ENCODE measurements at places on chromosomes 5 and 9.

DNA sequence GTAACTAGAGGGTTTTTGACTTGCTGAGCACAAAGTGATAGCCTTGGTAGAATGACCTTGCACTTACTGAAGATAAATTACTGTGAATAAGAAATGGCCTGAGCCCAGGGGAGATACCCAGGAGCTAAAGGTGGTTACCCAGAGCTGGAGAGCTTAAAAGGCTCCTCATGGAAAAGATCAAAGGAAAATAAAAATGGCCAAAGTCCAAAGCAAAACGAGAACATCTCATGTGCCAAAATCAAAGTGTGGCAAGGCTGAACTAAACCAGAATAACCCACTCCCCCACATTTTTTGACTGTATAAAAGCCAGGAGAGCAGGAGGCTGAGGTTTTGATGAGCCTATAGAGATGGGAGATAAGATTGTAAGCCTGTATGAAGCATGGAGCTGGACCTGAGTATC lies 14.4 kb downstream of the IDNK start:
- DNase-seq: no peak

DNA sequence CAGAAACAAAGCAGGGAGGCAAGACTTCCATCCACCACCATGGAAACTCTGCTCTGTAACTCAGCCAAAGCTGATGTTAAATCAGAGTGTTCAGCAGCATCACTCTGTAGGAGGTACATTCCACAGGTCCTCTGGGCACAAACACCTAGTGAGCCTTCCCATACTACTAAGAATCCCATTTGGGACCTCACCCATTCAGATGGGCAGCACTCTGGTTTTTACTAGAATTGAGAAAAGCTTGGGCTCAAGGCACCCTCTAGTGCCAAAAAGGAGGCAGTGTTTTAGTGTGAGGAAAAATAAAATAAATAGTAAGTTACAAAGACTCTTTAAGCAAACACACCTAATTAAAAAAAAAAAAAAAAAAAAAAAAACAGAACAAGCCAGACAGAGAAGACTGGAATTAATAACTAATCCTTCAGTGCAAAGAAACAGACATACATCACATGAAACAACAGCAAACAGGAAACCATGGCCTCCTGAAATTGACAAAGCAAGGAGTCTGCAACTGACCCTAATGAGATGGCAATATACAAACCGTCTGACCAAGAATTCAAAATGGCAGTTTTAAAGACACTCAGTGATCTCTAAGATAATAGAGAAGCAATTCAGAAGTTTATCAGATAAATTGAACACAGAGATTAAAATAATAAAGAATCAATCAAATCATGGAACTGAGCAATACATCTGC lies 159.5 kb downstream of the GNA14 start:
- DNase-seq: no peak

- no peak for DNase-seq
Measured at GRCh38 chr5:145531038-145531734, 304.0 kb downstream of the PRELID2 start.

DNA sequence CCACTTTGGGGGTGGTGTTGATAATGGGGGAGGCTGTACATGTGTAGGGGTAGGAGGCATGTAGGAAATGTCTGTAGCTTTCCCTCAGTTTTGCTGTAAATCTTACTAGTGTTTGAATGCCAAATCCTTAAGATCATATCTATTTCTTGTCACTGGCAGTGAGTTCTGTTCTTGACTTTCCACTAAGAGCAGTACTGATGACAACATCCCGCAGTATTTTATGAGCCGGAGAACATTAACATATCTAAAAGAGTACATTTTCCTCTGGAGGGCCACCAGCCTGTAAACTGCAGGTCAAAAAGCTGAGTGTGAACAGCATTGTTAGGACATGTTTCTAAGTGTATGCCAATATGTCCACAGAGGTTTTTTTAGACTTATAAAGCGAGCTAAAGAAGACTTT lies 2.5 kb upstream of the HSPB3 start:
- DNase-seq: no peak

DNA sequence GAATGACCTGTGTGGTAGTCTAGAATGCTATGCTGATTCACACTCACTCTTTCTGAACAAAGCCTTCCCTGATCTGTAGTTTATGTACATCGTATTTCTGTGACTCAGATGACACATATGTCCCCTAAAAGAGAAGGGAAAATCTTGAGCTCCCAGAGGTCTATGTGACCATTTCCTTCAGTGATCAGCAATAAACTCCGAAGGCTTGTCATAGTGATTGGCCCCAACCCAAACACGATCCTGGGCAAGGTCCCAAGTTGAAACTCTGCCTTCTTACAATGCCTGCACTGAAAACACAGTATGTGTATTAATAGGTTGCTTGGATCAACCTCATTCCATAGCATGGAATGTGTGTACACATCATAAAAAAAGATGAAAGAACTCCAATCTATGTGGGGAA lies 685.8 kb downstream of the MAT2B start:
- DNase-seq: no peak

DNA sequence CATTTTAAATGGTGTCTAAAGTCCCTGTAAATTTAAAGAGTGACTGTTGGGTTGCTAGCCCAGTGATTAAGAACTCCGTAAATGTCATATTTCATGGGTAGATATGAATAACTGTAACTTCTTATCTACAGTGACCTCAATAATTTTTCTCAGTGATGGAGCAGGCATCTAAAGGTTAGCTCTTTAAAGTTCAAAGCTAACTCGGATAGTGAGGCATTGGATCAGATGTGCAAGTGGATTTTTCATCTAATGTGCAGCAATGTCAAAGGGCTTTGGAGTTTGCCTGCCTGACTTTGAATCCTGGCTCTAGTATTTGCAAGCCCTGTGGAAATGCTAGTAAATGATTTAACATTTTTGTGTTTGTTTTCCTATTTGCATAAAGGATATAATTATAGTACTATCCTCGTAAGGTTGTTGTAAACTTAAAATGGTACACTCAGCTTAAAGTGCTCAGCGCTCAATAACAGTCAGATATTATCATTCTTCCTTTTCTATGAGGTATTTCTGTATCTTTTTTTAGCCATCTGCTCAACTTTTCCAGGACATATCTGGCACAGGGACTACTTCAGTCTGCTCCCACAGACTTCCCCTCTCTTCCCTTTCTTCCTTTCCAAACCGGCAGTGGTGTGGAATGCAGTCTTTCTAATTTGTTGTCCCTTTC lies 163.7 kb upstream of the ELL2 start:
- no peak for DNase-seq
